Ecto neural progenitor cell (in vitro differentiated cells): ENCODE measurements at places on chromosomes 5 and 9.

DNA sequence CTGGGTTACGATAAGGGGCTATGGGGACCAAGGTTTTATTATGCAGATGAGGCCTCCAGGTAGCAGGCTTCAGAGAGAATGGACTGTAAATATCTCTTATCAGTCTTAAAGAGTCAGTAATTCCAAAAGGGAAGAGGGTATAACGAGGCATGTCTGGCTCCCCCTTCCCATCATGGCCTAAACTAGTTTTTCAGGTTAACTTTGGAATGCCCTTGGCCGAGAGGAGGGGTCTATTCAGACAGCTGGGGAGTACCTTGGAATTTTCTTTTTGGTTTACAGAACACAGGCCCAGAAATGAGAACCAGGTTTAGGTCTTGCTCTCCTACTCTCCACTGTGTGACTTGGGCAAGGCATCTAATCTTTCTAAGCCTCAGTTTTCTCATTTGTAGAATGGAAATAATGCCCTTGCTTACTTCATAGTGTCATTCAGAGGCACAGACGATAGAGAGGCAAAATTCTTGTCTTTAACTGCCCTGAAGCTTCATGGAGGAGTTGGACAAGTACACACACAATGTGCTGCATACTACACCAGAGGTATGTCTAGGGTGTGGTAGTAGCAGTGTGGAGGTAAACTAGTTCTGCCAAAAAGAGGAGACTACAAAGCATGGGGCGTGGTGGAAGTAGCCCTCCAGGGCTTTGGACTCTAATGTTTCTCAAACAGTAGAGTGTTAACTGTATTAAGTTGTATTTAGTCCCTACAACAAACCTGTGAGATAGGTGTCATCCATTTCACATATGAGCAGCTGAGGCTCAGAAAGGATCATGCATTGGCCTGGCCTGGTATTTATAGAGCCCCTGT lies 45.5 kb downstream of the IRF1 start:
- no peak for DNase-seq

DNA sequence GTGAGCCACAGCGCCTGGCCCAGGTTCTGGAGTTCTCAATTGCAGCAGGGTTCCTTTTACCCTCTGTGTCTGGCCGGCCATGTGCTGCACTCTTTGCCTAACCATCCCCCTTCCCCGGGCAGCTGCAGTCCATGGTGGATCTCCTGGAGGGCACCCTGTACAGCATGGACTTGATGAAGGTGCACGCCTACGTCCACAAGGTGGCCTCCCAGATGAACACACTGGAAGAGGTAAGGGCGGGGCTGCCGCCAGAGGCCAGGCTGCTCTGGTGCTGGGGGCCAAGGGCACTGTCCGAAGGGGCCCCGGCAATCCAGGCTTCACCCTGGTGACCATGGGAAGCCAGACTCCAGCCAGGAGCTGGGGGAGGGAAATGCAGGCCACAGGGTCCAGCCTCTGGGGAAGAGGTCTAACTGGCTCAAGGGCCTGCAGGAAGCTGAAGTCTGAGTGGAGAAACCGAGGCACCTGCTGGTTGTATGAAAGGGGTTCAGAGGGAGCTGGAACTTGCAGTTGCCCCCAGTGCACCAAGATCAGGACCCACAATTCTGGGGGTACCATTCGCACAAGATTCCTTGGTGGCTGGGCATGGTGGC lies 18.1 kb downstream of the OLFML2A start:
- no peak for DNase-seq

- DNase-seq, result no peak
These were observed 145.7 kb upstream of the GNA14 start for GRCh38 chr9:77793849-77794248.

DNA sequence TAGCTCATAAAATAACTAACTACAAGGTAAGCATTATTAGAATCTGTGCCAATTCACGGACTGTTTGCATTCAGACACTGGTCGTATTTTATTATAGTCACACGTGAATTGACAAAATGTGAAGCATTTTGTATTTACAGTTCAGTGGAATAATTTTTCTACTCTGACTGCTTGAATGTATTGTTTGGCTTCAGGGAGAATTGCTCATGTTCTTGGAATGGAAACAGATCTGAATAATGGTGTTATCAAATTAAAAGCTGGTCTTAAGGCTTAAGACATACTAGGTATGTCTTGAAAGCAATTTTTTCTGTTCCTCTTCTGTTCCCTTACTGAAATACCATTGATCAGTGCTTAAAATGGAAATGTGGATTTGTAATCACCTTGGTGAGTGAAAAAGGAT lies 543.7 kb upstream of the TLE4 start:
- DNase-seq, result no peak

- peak; percentile 90 for DNase-seq
These were observed at the start of gene DMRTA1 for GRCh38 chr9:22446589-22446949. DMRTA1 (plus strand) TSS chr9:22446824; CDS start chr9:22447066, 242 bp downstream.

DNA sequence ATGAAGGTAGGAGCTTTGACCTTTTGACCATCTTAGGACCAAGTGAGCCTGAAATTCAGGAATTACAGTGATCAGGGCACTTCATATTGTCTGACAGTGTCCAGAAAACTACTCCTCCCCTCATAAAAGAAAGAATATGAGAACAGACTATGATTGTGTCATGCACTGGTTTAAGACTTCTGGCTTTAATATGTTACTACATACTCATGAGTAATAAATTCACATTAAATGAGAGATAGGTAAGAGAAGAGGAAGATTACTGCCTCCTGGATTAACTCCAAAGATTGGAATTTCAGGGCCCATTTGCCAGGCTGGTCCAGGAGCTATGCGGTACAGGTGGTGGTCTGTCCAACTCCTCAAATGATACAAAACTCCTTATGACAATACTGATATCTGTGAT lies 213.5 kb upstream of the ADRA1B start:
- no peak for DNase-seq
